ENCODE measurements at places on chromosomes 2 and 18.

DNA sequence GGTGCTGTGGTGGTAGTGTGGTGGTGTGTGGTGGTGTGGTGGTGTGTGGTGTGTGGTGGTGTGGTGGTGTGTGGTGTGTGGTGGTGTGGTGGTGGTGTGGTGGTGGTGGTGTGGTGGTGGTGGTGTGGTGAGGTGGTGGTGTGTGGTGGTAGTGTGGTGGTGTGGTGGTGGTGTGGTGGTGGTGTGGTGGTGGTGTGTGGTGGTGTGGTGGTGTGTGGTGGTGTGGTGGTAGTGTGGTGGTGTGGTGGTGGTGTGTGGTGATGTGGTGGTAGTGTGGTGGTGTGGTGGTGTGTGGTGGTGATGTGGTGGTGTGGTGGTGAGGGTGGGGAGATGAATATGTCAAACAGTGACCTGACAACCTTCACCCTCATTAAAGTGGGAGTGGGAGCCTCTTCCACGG lies 55.6 kb upstream of the DLGAP1 start:
- no peak for DNase-seq

DNA sequence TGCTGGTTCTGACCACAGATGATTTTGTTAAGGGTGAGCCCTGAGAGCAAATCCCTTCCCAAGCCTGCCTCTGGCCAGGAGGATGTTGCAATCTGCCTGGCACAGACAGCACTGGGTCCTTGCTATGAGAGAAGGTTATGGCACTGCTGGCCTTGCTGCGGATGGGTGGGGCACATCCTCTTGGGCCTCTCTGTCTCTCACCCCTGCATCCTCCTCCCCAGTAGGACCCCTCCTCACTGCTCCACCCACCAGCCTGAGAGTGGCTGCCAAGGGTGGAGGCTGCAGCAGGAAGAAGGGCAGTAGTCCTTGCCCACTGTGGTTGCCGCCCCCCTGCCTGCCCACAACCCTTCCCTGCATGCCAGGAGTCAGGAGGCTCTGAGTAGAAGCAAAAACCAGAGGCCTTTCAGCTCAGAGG lies 180.9 kb downstream of the ZBTB7C start:
- DNase-seq, result no peak

DNA sequence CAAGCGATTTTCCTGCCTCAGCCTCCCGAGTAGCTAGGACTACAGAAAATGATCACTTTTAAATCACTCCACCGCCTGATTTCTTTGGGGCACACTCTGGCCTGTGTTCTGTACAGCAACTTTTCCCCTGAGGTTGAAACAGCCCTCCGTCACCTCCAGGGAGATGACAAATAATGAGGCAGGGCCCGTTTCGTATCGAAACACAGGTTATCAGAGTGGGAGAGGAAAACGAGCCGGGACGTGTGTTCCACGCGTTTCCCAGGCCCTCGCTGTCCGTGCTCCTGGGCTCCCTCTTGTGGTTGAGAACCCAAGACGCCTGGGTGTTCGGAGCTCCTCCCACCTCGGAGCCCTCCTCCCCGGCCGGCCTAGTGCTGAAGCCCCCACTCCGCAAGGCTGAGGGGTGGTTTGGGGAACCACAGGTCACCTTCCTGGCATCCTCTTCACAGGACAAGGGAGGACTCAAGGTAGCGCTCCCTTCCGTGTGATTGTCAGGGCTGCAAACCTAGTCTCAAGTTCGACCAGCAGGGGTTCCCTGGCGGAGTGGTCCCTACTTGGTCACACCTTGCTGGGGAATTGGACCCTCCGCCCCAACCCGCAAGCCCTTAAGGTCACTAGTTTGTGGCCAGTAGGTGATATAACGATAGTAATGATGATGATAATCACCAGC lies 12.8 kb downstream of the ATP6V1B1 start:
- DNase-seq, result peak; percentile 94

DNA sequence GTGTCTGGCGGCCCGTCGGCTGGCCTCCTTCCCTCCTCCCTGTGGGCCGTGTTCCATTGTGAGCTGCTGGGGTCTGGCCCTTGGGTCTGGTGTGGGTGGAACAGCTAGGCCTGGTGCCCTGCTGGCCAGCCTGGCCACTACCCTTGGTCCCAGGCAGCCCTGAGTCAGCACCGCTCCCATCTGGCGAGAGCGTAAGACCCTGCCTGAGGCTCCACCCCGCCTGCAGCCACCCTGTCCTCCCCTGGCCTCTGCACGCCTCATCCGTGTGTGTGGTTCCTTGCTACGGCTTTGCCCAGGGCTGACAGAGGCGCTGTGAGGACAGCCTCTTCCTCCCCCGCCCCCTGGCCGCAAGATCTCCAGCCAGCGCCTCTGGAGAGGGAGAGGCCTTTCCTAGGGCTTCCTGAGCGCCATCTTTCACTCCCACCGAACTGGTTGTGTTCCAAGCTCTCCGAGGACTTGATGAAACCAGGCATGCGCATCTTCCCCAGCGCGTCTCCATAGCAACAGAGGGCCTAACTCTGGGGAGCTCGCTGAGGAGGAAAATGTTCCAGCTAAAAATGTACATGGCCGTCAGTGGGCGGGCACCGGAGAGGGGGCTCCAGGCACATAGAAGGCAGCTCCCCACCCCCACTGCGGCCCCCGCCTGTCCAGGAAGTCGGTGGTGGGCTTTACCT lies 83.0 kb downstream of the STPG4 start:
- DNase-seq, result peak; percentile 94

DNA sequence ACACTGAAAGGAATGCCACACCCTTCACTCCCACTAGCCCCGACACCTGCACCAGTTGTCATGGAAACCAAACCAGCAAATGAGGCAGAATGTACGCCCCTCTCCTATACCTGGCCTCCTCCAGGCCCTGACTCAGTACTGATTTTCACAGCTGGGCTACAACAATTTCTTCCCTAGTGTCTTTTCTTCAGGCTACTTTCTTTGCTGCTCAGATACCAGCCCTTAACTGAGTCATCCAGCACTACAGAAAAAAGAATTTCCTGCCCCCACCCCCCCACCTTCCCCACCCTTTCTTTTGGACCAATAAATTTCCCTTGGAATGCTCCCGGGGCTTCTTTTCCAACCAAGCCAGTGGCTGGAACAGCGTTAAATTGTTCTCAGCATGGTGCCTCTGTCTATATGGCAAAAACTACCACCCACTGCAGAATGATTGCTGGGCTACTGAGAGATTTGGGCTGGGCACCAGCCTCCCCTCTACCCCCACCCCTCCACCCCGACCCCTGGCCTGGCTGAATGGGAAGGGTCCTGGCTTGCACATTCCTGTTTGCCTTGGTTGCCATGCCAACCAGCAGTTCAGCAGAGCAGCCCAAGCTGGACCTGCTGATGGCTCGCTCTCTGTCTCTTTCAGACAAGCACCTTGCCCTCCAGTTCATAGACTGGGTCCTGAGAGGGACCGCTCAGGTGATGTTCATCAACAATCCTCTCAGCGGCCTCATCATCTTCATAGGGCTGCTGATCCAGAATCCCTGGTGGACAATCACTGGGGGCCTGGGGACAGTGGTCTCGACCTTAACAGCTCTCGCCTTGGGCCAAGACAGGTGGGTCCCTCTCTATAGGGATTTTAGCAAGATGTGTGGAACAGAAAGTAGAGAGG lies 11.3 kb downstream of the SLC14A2 start:
- DNase-seq, result peak; percentile 83

GRCh38 chr2:160917850-160918249 lies 242.4 kb upstream of the TANK start:
- no peak for DNase-seq

DNA sequence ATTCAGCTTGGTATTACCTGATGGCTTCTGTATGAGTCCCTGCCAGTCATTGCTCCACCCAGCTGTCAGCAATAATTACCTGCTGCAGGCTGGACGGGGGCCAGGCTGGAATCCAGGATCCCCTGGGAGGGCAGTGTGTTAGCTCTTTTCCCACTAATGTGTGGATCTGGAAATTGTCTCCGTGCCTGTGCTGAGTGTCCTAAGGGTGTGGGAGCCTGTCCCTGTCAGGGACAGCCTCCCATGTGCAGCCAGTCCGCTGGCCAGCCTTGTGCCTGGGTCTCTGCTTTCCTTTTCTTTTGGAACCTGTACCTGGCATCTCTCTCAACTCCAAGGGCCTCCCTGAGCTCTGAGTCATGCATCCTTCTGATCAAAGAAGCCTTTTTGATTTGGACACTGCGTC lies 107.2 kb upstream of the SPRED2 start:
- DNase-seq, result no peak

DNA sequence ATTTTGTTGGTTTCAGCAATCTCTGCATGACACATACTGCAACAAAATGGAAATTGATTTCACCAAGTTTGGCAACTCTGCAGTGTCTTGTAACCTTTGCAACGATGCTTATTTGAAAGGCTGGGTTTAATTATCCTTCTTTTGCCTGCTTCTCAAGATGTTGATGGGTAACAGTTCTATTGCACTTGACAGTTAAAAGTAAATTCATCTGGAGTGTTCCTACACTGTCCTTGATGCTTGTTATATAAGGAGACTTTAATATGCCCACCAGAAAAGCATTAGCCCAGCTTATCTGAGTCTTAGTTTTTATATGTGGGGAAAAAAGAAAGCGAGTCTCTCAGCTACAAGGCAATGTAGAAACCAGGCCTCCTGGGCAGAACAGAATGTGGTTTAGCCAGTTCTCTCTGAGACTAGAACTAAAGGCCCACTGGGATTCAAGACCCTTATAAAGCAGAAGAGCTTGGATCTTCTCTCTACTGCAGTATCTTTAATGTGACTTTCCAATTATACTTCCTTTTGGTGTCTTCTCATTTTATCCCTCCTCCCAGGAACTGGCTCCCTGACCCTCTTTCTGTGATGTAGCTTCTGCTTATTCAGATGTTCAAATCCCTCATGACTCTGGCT lies 106.8 kb upstream of the LYPD6 start:
- no peak for DNase-seq

DNA sequence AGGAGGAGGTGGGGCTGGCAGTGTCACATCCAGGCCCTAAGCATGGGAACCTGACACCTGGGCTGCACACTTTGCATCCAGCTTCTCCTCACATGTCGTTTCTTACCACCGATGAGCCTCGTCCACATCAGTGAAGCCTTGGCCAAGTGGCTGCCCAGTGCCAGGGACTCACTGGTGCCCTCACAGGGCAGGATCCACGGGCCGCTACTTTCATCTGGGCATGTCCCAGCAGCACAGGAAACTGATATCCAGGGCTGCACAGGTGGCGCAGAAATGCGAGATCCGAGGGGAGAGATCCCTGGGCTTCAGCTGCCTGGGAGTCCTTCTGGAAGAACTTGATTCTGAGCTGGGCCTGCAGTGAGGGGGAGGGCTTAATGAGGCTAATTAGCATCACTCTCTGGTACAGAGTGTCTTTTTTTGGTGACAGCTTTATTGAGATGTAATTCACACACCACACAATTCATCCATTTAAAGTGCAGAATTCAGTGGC lies 291.6 kb upstream of the HDAC4 start:
- DNase-seq, result no peak

- DNase-seq, result no peak
These were observed 2.2 kb upstream of the MAPRE2 start for GRCh38 chr18:35038881-35039491.

- DNase-seq, result no peak
These were observed 6.6 kb downstream of the FECH start for GRCh38 chr18:57579934-57580333.

DNA sequence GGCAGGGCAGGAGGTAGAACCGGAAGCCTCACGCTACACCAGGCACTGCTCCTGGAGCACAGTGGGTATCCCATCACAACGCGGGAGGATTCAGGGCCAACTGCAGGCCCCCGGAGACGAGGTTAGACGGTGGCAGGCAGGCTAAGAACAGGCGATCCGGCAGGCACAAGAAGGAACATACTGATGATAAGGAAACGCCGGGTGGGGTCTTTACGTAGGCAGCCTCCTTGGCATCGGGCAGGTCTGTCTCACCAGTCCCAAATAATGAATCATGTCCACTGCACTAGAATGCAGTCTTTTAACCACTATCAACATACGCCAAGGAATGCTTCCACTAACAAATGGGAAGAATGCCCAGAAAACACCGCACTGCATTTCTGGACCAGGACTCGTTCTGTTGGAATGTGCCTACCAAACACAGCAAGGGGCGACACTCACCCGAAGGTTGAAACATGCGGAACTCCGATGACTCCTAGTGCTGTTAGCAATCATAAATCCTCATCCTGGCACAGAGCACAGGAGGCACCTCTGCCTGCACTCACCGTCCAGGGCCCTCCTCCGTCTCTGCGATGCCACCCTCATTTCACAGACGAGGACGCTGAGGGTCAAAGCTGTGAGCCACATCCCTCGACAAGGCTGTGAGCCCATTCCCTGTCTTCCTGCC lies 35.2 kb downstream of the ZNF516 start:
- peak; percentile 92 for DNase-seq

- no peak for DNase-seq
These were observed 302.4 kb downstream of the STK39 start for GRCh38 chr2:167944825-167945659.

DNA sequence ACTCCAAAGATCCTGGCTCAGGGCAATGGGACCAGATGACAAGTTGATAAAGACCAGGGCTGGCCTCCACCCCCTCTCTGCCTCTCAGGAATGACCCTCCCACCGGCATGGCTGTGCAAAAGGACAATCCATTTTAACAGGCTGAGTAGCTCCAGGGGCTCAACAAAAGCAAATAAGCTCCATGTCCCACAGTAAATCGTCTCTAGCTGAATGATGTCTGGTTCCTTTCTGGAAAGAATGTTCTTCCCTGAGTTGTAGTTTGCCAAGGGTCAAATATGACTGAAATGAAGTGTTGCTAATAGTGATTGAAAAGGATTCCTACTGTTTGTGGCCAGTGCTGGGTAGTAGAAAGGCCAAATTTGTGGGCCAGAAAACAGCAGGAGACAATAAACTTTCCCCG lies 434.4 kb upstream of the ETAA1 start:
- no peak for DNase-seq

- no peak for DNase-seq
These were observed 35.4 kb upstream of the ITM2C start for GRCh38 chr2:230829293-230829692.

- DNase-seq, result no peak
These were observed 301.6 kb downstream of the STK39 start for GRCh38 chr2:167945660-167946368.

- no peak for DNase-seq
These were observed 45.0 kb downstream of the ARHGAP25 start for GRCh38 chr2:68779595-68779994.

- peak; percentile 73 for DNase-seq
These were observed 847 bp downstream of the SERPINE2 start for GRCh38 chr2:224038049-224038829.

DNA sequence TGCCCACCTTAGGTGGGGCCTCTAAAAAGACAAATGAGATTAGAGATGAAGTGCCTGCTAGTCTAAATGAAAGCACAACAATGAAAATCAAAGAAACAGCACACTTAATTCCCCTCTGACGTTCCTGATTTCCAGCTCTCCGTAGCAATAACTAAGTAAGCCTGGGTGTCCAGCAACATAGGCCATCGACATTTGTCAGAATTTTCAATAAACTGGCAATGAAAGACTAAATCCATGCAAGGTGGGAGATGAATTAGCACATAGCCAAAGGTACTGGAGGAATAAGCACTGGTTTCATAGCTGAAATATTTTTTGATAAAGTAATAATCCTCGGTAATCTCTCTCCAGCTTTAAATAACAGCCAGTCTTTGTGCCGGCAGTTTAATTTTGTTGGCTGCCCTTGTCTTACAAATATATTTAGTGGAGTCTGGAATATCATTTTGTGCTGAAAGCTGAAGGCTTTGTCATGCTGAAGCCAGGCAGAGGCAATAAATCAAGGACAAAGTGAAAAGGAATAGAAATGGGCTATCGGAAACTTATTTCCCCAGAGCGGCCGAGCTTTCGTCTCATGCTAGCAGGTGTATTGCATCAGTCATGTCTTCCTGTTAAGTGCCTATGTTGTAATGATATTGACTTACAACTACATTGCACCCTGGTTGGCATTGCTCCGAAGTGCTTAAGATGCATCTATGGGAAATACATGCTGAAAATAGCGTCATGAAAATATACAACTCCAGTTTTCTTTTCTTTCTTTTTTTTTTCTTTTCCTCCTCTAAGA lies 790.1 kb downstream of the CNTNAP5 start:
- no peak for DNase-seq
